B cell (primary cell): ENCODE measurements at places on chromosomes 16 and 17.

GRCh38 chr16:84648595-84649510 lies 542 bp downstream of the KLHL36 start:
- DNase-seq, result peak; percentile 62

DNA sequence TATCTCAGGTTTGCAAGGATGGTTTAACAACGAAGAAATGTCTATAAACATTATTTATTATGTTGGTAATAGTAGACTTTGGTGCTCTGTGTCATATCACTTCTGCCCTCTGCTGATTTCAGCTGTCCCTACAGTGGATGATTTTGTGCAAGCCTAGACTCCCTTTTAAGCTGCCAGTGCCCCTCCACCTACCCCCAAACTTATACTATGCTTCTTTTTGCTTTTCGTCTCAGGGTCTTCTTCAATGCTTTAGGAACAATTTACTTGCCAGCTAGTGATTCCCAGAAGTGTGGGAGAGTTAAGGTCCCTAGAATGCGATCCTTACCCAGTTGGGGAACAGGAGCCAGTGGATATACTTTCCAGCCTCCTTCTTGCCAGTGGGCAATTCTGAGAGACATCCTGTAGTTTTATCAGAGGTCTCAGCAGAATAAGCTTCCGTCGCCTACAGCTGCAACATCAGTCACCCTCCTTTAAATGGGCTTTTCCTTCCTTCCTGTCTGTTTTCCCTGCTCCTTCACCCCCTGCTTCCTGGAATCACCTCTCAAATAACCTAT lies 4.1 kb downstream of the ICAM2 start:
- no peak for DNase-seq

DNA sequence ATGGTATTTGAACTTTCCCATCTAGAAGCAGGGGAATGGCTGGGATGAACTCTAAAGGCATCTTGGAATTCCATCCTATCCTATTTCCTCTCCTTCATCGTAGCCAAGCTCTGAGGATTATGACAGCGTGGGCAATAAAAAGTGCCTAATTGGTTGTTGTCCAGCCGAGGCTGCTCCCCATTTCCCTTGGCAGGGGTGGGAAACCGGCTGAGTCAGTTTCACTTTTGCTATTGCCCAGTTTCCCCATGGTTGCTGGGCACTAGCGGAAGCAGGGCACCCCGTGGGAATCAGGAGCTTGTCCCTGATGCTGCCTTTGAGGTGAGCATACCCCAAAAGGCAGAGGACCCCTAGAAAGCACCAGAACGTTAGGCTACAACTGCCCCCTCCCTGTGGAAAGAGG lies 13.8 kb upstream of the SP2 start:
- DNase-seq, result no peak

DNA sequence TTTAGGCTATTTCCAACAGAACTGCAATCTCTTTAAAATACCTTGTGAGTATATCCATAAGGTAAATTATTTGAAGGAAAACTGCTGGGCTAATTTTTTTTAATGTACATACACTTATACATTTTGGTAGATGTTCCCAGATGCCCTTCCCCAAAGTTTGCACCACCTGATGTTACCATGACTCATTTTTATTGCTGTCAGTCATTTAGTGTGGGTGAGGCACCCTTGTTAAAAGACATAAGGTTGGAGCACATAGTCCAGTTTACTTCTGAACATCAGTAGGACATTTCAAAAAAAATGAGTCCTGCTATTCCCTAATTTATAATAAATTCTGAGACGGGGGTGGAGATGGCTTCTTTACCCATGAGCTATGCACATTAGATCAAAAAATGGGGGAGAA lies 138.6 kb downstream of the RBFOX1 start:
- no peak for DNase-seq

GRCh38 chr16:48961546-48961945 lies 320.1 kb downstream of the CBLN1 start:
- DNase-seq, result no peak

GRCh38 chr16:8107296-8107695 lies 483.0 kb downstream of the TMEM114 start:
- no peak for DNase-seq
